Fibroblast of skin of left quadriceps (primary cell): ENCODE measurements at places on chromosomes 1 and 21.
A peak's percentile ranks its signal among the peaks of the same experiment; 100 is the strongest.

DNA sequence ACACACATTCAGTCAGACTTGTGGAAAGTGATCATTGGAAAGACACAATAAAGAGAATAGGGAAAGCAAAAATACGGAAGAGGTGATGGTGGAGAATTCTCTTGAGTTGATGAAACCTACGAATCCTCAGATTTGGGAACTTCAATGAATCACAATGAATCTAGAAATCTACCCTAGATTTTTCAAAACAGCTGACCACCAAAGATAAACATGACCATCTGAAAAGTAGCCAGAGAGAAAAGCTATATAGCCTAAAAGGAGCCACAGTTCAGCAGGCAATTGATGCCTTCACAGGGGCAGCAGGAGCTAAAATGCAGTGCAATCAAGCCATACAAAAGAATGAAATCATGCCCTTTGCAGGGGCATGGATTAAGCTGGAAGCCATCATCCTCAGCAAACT lies 170.6 kb upstream of the RUNX1 start:
- no peak for DNase-seq

GRCh38 chr1:79638382-79638781 lies 631.9 kb upstream of the ADGRL4 start:
- no peak for DNase-seq

GRCh38 chr1:60170709-60171108 lies 97.1 kb upstream of the C1orf87 start:
- DNase-seq, result no peak

DNA sequence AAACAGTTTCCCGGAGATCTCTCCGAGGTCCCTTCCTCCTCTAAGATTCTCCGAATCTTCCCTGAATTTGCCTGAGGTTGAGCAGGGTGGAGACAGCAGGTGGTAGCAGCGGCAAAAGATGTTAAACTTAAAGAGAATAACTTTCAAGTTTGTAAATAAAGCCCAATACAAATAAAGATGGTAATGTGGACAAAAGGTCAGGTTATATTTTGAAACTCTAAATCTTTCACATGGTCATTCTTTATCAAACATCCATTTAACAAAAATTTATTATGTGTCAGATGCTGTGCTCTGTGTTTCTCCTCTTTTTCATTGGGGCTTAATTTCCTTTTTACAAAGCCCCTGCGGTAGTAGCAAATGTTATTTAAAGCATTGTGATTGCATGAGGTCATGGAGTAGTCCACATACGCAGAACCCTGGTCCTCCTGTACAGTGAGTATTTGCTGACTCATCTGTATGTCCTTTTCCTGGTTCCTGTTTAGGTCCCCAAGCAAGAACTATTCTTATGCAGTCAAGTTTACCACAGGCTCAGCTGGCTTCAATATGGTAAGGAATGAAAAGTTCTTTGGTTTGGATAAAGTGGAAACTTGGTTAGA lies 119.2 kb downstream of the ITSN1 start:
- peak; percentile 97 for DNase-seq

DNA sequence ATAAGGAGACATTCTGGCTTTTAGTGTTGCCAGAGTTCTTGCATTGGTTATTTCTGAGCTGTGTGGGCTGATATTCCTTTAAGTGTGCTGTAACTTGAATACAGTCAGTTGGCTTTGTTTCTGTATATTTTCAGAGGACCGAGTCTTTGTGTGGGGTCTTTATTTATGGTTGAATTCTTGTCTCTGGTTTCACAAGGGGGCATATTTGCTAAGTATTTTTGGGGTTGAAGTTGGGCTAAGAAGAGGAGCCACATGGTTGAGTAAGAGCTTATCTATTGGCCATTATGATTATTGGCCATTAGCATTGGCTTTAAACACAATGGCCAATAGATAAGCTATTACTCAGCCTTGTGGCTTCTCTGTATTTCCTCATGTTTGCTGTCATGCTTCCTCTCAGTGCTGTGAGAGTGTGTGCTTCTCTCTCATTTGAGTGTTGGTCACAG lies 26.3 kb upstream of the PTGFR start:
- DNase-seq, result no peak

DNA sequence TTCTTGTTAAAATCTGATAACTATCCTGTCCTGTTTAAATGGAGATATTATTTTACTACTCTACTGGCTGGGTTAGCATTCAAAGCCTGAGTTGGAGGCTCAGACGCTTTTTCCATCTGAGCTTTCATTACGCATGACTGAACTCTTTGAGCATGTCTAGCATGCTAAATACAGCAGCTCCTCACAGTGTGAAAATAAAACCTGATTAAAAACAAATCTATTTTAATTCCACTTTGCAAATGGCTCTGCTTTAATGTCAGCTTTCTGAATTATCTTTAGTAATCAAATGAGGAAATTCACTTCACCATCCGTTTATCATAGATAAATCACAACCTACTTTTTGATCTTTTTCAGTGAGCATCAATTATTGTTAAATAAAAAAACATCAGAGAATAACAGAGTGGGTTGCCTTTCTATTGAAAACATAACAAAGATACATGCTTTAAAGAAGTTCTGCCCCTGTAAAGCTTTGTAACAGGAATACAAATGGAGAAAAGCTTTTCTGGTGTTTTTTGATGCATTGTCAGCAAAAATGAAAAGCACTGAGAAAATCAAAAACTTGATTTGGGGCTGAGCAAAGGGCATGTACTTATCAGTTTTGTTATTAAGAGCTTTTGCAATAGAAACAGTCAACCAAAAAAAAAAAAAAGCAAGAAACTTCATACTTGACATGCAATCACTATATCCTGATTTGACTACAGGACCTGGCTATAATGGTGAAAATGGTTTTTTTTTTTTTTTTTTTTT lies 3.5 kb upstream of the SPEN start:
- DNase-seq, result no peak

DNA sequence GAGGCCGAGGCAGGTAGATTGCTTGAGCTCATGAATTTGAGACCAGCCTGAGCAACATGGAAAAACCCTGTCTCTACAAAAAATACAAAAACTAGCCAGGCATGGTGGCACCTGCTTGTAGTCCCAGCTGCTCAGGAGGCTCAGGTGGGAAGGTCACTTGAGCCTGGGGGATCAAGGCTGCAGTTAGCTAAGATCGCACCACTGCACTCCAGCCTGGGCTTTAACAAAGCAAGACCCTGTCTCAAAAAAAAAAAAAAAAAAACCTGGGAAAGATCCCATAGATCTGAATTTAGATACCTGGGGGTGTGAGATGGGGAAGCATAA lies 32.9 kb downstream of the NIBAN1 start:
- DNase-seq, result no peak

DNA sequence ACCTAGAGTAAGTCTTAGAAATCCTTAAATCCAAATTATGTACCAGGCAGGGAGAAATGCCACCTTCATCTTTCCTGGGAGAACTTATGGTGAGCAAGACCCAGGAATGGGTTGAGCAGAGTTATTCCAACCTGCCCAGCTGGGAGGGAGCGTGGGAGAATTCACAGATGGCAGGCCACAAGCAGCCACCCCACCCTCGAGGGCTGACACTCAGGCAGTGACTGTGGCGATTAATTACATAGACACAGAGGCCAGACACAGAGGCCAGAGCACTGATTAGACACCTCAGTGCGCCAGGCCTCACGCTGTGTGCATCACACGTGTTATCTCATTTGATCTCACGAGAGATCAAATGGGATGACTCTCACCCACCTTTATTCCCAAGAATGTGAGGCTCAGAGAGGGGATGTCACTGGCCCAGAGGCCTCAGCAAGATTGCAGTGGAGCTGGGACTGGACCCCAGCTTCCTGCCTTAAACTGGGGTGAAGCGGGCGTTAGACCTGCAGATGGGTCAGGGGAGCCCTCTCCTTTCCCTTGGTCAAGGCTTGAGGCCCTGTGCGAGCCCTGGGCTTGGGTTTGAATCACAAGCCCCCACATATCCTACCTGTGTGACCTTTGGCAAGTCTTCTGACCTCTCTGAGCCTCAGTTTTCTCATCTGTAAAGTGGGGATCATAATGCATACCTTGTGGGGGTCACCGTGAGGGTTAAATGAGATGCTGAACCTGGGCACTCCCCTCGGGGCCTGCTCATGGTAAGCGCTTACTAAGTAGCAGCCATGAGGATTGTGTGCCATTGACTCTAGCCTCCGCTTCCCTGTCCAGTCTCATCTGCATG lies 28.8 kb upstream of the PADI4 start:
- DNase-seq, result no peak

DNA sequence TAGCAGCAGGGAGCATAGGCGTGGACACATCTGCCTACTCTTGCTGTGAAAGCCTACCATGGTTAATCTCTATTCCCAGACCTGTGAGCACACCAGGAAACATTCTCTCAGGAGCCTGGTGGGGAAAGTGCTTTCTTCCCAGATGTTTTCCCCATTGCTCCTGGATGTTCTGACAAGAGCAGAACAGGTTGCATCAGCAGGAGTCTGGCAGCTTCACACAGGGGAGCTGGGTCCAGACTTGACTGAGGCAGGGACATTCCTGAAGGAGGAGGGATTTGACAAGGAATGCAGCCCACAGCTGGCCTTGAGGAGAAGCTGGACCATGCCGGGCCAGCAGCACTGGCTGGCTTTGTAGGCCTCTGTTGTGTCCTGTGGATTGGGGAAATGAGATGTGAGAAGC lies 21.0 kb upstream of the ARTN start:
- DNase-seq, result peak; percentile 64

DNA sequence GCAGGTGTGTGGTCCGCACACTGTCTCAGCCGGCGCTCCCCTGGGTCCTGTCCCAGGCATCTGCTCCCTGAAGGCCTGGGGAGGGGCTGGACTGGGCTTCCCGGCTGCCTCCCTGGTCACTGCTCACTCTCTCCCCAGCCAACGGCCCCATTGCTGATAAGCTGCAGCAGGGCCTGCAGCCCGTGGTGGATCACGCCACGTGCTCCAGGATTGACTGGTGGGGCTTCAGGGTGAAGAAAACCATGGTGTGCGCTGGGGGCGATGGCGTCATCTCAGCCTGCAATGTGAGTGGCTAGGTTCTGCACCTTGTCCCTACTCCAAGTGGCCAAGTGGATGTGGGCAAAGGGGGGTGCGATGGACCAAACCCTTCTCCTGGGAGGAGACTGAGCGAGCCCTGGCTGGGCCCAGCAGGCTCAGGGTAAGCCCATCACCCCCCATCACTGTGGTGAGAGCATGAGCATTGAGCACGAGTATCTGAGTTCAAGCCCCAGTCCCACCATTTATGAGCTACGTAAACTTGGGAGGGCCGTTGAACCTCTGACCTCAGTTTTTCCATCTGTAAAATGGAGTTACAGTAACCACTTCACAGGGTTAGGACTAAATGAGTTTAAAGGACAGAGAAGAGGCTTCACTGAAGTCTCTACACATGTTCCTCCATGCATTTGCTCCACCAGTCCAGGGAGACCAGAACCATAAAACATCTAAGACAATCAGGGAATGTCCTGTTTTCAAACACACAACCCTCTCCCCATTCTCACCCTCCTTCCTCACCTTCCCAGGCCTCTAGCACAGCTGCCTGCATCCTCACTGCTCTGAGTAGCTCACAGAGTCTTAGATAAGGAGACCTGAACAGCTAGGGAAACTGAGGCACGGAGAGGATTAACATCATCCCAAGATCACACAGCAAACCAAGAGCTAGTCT lies 6.5 kb downstream of the CTRC start:
- DNase-seq, result no peak

GRCh38 chr1:147211577-147211976 lies 13.6 kb downstream of the FMO5 start:
- DNase-seq, result no peak

DNA sequence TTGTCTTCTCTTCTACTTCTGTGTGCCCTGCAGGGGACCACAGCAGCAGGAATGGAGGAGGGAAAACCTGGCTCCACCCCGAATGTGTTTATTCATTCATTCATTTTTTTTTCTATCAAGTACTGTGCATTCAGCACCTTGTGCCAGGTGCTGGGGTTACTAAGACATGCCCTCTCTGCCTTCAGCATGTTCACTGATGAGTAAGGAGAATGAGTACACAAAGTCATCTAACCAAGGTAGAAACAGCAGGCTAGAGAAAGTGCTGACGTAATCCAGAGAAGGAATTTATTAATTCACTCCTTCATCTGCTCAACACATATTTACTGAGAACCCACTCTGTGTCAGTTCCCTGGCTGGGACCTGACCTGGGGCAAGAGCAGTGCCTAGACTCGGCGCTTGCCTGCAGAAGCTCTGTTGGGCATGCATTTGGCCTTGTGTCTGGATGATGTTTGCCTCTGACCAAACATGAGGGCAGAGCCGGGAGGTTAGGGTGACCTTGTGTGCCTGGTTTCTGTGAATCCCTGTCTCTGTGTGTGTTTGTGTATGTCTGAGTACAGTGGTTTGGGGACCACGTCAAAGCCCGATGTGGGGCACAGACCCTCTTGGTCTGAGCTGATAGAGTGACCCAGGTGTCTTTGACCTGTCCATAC lies 3.3 kb upstream of the MYOG start:
- no peak for DNase-seq

DNA sequence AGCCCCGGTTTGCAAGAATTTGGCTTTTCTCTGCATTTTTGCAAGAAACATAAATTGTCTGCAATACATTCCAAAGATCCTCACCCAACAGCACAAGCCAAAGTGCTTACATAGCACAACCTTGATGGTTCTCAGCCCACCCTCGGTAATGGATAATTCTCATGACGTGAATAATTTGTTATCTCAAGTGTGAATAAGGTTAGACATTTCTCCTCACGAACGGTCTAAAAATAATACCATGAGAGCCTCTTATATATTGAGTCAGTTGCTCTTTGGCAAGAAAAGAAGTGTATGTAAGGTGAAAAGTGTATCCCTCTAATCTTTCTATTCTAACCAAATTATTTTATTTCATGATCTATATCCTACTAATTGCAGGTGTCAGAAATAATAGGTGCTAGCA lies 33.3 kb downstream of the KRTAP19-8 start:
- no peak for DNase-seq

- DNase-seq, result no peak
These were observed 56.9 kb downstream of the EIF2B3 start for GRCh38 chr1:44929531-44929930.

- no peak for DNase-seq
These were observed 38.6 kb downstream of the WASF2 start for GRCh38 chr1:27451343-27451742.

- DNase-seq, result no peak
These were observed 107.6 kb upstream of the IPO9 start for GRCh38 chr1:201721082-201722049.

DNA sequence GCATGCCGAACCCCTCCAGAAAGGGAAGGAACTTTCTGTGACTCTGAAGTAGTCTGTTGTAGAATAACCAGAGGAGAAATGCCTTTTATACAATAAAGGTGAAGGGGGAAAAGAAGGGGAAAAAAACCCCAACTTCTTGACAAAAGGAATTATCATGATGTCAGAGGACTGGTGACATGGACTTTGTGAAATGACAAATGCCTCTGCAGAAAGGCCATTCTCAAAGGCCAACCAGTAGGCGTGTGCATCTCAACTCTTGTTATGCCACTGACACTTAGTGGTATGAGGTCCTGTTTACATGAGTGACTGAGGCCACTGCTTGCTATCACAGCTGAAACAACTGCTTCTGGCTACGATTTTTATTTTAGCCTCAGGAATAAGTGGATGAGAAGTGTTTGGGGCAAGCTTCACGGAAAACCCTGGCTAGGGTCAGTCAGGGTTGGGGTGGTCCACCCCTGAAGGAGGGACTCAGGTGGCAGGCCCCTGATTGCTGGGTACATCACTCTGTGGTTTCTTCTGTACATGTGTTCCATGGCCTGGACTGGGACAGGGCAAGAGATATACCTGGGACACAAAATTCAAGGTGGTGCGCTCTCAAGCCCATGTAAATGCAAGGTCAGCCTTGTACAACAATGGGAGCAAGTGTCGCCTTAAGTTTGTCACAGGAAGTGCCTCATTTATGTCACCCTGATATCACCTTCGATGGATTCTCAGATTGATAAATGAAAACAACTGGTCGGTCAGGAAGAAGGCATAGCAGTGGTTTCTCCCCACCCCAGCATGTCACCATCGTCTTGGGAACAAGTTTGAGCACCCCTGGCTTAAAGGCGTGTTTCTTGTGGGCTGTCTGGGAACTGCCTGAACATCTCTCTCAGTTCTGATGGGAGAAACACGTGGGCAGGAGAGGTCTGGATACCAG lies 12.4 kb downstream of the RUNX1 start:
- DNase-seq, result no peak
